CD8-positive, alpha-beta memory T cell (primary cell): ENCODE measurements at places on chromosomes 4 and X.

DNA sequence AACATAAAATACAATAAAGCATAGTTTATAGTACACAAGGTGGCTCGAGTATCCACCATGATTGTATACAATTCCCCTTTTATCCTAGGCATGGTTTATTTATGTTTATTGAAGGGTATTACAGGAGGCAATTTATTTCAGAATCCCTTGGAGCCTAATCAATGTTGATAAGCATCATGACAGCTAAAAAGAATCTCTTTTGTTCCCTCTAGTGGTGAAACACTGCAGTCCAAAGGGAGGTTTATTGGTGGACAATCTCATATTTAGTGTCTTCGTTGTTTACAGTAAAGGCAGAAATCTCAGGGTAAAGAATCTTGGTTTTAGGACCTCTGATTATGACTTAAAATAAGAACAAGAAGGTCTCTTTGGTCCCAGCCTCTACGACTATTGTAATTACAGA lies 1712.5 kb downstream of the C4orf33 start:
- no peak for DNase-seq

DNA sequence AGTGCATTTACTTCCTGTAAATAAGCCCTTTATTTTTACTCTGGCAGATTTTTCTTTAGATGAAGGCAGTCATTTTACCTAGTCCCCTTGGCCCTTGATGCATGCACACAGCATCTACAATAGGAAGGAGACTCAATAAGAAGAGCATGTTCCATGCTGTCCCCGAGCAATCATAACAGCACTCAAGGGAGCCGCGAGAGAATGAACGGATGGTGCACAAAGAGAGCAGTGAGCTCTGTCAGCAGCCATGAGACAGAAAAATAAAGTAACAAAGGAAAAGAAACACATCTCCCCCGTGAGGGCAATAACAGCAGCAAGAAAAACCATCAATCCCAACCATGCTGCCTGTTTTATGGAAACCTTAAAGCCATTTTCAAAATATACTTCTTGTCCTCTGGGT lies 11.9 kb downstream of the SMIM31 start:
- no peak for DNase-seq

GRCh38 chrX:3738509-3738908 lies 25.1 kb upstream of the PRKX start:
- DNase-seq: no peak

- DNase-seq: no peak
Measured at GRCh38 chr4:169119536-169119935, 109.5 kb upstream of the CBR4 start.

DNA sequence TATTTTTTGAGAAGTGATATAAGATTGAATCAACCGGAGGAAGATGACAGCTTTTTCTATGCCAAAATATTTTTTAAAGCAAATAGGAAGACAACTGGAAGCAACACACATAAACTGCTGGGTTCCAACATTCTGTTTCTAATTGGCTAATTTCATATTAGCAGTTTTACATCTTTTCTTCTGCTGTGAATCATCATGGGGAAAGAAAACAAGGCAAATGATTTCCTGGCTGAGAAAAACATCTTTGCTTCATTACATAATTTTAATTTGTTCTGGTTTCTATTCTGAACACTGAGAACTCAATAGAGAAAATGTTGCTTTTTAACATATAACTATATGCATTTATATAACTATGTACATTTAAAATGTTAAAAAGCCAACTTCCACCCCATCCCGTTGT lies 2518.5 kb downstream of the ARAP2 start:
- no peak for DNase-seq

GRCh38 chr4:39922399-39922798 lies 55.3 kb downstream of the PDS5A start:
- no peak for DNase-seq

DNA sequence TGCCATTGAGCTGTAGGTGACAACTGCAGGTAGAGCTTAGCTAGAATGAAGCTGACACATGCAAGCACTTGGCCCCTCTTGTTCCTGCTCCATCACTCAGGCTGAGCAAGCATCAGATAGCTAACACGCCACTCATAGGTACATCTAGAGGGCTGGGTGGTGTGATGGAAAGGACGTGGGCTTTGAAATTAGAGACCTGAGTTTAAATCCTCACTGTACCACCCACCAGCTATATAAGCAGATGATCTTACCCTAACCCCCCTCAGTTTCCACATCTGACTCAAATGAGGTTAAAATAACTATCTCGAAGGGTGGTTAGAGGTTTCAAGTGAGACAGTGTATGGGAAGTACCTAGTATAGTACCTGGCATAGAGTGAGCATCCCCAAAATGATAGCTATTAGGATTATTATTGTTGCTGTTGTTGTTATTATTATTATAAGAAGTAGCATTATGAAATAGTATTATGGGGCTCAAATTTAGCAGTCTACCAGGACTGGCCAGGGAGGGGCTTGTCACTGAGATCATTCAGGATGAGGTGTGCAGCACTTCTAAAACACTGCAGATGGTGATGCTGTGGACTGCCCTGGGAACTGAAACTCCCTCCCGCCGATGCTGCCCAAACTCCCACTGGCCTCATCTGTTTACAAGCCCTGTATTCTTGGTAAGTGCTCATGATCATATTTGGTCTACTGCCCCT lies 59.0 kb downstream of the REELD1 start:
- no peak for DNase-seq
